ENCODE measurements at places on chromosomes 3 and 15. TPM values are rescaled to one million over a fixed set of nuclear protein-coding genes. Genes with fewer than 3 reads are reported as not detected.

Gene SLC24A1
- 2.0 TPM for polyA plus RNA-seq

Gene GOLGA8B
- polyA plus RNA-seq: 7.6 TPM

Gene GOLGA8S
- not detected for polyA plus RNA-seq

Gene CEMIP
- not detected for polyA plus RNA-seq

Gene RMDN3
- polyA plus RNA-seq: 18.3 TPM

Gene TEX55
- polyA plus RNA-seq: not detected

Gene AMT
- polyA plus RNA-seq: 1.3 TPM

Gene CLDN11
- polyA plus RNA-seq: not detected

Gene FSIP1
- polyA plus RNA-seq: 0.61 TPM

Gene NR2F2
- polyA plus RNA-seq: not detected

Gene WDR49
- polyA plus RNA-seq: not detected

Gene ACKR2
- not detected for polyA plus RNA-seq

Gene P2RY14
- 4.8 TPM for polyA plus RNA-seq

Gene TICRR
- polyA plus RNA-seq: not detected

Gene SMCO1
- not detected for polyA plus RNA-seq

Gene C3orf18
- 7.9 TPM for polyA plus RNA-seq

Gene SSR3
- polyA plus RNA-seq: 115 TPM

Gene ITGB5
- 0.69 TPM for polyA plus RNA-seq

Gene MASP1
- polyA plus RNA-seq: not detected

Gene DNAH12
- not detected for polyA plus RNA-seq

Gene TM6SF1
- polyA plus RNA-seq: 0.29 TPM

Gene SLC12A1
- polyA plus RNA-seq: not detected

Gene ARGFX
- not detected for polyA plus RNA-seq

Gene IL17RD
- polyA plus RNA-seq: not detected

Gene C3orf62
- 1.5 TPM for polyA plus RNA-seq

Gene TM4SF1
- not detected for polyA plus RNA-seq

Gene GHRL
- polyA plus RNA-seq: 1.5 TPM

Gene LSM3
- 25.3 TPM for polyA plus RNA-seq

Gene IMPG2
- polyA plus RNA-seq: 0.05 TPM

Gene FEZF2
- polyA plus RNA-seq: not detected

Gene TRPM1
- polyA plus RNA-seq: not detected

Gene STRIT1
- not detected for polyA plus RNA-seq

Gene PRRT3
- 2.0 TPM for polyA plus RNA-seq

Gene PCLAF
- polyA plus RNA-seq: 1.4 TPM

Gene SMAD6
- polyA plus RNA-seq: not detected

Gene CLRN1
- not detected for polyA plus RNA-seq

Gene GOLIM4
- 2.3 TPM for polyA plus RNA-seq

Gene SLC27A2
- 0.83 TPM for polyA plus RNA-seq

Gene GPR149
- not detected for polyA plus RNA-seq

Gene SNX33
- polyA plus RNA-seq: 0.05 TPM

Gene SERINC4
- polyA plus RNA-seq: 1.1 TPM

Gene PIF1
- 2.4 TPM for polyA plus RNA-seq

Gene AGTR1
- polyA plus RNA-seq: not detected

Gene TMEM40
- 0.65 TPM for polyA plus RNA-seq

Gene NRROS
- 18.9 TPM for polyA plus RNA-seq

Gene OR5K3
- polyA plus RNA-seq: not detected

Gene ERC2
- not detected for polyA plus RNA-seq

Gene SLC9A9
- polyA plus RNA-seq: 9.1 TPM

Gene GOLGA6A
- not detected for polyA plus RNA-seq

Gene CFAP91
- polyA plus RNA-seq: not detected

Gene STARD9
- polyA plus RNA-seq: 0.60 TPM

Gene TF
- not detected for polyA plus RNA-seq

Gene GP9
- polyA plus RNA-seq: 4.3 TPM

Gene CX3CR1
- polyA plus RNA-seq: 10.3 TPM

Gene CRABP1
- polyA plus RNA-seq: not detected

Gene SPINK8
- polyA plus RNA-seq: not detected

Measured in IgD-negative memory B cell (primary cell).